ENCODE measurements at places on chromosomes 1 and 21. TPM values are rescaled to one million over a fixed set of nuclear protein-coding genes. Genes with fewer than 3 reads are reported as not detected.

Gene DNASE2B
- total RNA-seq = 0.26 TPM

Gene LCE2B
- total RNA-seq = not detected

Gene RXRG
- total RNA-seq = 2.2 TPM

Gene PHTF1
- total RNA-seq = 51.3 TPM

GRCh38 chr1:14724678-14725077 lies 126.2 kb downstream of the KAZN start:
- H3K36me3 ChIP-seq = peaks cover 2% of the 10 kb centered on the region
- no peak overlapping the region for H3K4me3 ChIP-seq
- H3K27ac ChIP-seq = peak overlapping the region; percentile 12
- peaks cover 5% of the 10 kb centered on the region for H3K4me1 ChIP-seq
- H3K27me3 ChIP-seq = no peaks in the 10 kb centered on the region

DNA sequence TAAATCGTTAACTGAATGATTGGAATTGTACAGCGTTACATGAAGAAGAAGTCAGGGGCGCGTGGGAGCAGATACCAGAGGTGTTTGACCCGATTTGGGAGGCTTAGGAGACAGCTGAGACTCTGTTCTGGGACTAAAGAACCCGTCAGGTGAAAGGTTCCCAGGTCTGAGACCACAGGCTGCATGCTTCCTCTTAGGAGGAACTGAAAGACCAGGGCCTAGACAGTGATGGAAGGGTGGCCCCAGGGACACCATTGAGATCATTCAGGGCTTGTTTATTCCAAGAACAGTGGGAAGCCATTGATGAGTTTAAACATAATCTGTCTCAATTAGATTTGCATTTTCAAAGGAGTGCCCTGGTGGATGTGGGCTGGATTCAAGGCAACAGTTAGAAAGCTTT lies 904 bp downstream of the KLF17 start:
- H3K36me3 ChIP-seq = no peaks in the 10 kb centered on the region
- H3K27ac ChIP-seq = no peak overlapping the region
- no peak for DNase-seq
- H3K4me1 ChIP-seq = no peaks in the 10 kb centered on the region
- peaks cover 17% of the 10 kb centered on the region for H3K27me3 ChIP-seq
- H3K4me3 ChIP-seq = no peak overlapping the region

- no peaks in the 10 kb centered on the region for H3K27me3 ChIP-seq
- no peak for DNase-seq
- no peak overlapping the region for H3K4me3 ChIP-seq
- peaks cover 7% of the 10 kb centered on the region for H3K36me3 ChIP-seq
Measured at GRCh38 chr1:43396059-43396458, 6.4 kb downstream of the SZT2 start.

- H3K4me1 ChIP-seq = peaks cover 52% of the 10 kb centered on the region
- no peaks in the 10 kb centered on the region for H3K36me3 ChIP-seq
- no peaks in the 10 kb centered on the region for H3K27me3 ChIP-seq
- H3K4me3 ChIP-seq = no peak overlapping the region
- H3K27ac ChIP-seq = no peak overlapping the region
- DNase-seq = no peak
Measured at GRCh38 chr21:42455754-42456440, 40.1 kb downstream of the RSPH1 start.

GRCh38 chr1:207518608-207519236 lies 22.8 kb downstream of the CR1 start:
- H3K27me3 ChIP-seq = no peaks in the 10 kb centered on the region
- H3K4me1 ChIP-seq = no peaks in the 10 kb centered on the region
- H3K36me3 ChIP-seq = no peaks in the 10 kb centered on the region
- H3K27ac ChIP-seq = no peak overlapping the region
- no peak overlapping the region for H3K4me3 ChIP-seq

GRCh38 chr21:22535630-22536029 lies 1537.4 kb downstream of the NCAM2 start:
- H3K4me1 ChIP-seq = no peaks in the 10 kb centered on the region
- H3K27me3 ChIP-seq = no peaks in the 10 kb centered on the region
- no peak for DNase-seq

DNA sequence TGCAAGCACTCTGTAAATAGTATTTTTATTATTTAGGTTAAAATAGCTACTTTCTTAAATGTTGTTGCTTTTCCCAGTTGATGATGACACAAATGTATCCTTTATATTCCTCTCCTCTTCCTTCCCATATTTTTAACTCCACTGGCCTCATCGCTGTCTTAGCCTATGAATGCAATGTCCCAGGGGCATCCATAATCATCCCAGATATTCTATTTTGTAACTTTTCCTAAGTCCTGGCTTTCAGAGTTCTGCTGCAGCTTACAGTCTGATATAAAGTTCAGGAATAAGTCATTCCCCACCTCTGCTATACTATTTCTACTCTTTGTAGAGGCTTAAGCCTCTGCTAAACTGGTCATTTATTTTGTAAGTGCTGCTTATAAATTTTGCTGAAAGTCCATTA lies 58.3 kb downstream of the ASTN1 start:
- H3K36me3 ChIP-seq = no peaks in the 10 kb centered on the region
- H3K27ac ChIP-seq = no peak overlapping the region
- H3K4me3 ChIP-seq = no peak overlapping the region
- no peaks in the 10 kb centered on the region for H3K4me1 ChIP-seq
- H3K27me3 ChIP-seq = peaks cover 22% of the 10 kb centered on the region
- no peak for DNase-seq

- peak overlapping the region; percentile 96 for H3K27ac ChIP-seq
- DNase-seq = no peak
- H3K27me3 ChIP-seq = no peaks in the 10 kb centered on the region
- H3K36me3 ChIP-seq = peaks cover 10% of the 10 kb centered on the region
Measured at GRCh38 chr21:38806942-38807284, 1.2 kb downstream of the ETS2 start.

DNA sequence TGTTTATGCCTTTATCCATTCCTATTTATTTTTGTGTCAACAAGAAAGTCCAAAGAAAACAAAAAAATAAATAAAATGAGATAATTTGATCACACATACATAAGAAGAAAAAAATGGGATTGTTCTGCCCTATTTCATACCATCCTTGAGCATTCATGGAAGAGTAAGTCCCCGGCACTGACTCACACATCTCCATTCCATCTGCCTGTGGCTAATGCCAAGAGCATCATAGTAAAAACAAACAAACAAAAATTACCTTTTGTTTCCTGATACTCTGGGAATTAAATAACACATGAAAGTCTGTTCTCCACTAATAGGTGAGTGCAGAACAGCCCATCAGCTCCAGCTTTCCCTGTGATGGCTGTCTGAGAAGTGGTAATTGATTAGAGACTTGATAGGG lies 48.1 kb upstream of the BACE2 start:
- H3K27ac ChIP-seq = no peak overlapping the region
- no peaks in the 10 kb centered on the region for H3K36me3 ChIP-seq
- no peak for DNase-seq
- H3K27me3 ChIP-seq = peaks cover 23% of the 10 kb centered on the region

GRCh38 chr1:236066054-236066453 lies 1.2 kb upstream of the NID1 start:
- H3K4me1 ChIP-seq = no peaks in the 10 kb centered on the region
- no peak overlapping the region for H3K27ac ChIP-seq
- peak overlapping the region; percentile 70 for H3K4me3 ChIP-seq
- DNase-seq = no peak

DNA sequence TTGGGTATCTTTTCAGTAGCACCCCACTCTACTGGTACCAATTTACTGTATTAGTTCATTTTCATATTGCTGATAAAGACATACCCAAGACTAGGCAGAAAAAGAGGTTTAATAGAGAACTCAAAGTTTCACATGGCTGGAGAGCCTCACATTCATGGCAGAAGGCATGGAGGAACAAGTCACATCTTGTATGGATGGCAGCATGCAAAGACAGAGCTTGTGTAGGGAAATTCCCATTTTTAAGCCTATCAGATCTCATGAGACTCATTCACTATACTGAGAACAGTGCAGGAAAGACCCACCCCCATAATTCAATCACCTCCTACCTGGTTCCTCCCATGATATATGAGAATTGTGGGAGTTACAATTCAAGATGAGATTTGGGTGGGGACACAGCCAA lies 878.6 kb upstream of the ADGRL4 start:
- no peak for DNase-seq
- peaks cover 2% of the 10 kb centered on the region for H3K36me3 ChIP-seq
- no peak overlapping the region for H3K27ac ChIP-seq
- H3K27me3 ChIP-seq = no peaks in the 10 kb centered on the region
- H3K4me3 ChIP-seq = no peak overlapping the region
- no peaks in the 10 kb centered on the region for H3K4me1 ChIP-seq

- H3K27me3 ChIP-seq = peaks cover 3% of the 10 kb centered on the region
- H3K4me3 ChIP-seq = no peak within 1 kb of the TSS
- DNase-seq = no peak
- H3K4me1 ChIP-seq = peaks cover 6% of the 10 kb centered on the region
- no peak within 1 kb of the TSS for H3K27ac ChIP-seq
Measured at GRCh38 chr1:67166196-67166595, at the start of gene IL23R. TSS of gene IL23R (plus strand) at chr1:67166454. CDS start at chr1:67168121, 1,667 bp downstream.

- no peak for DNase-seq
- H3K4me1 ChIP-seq = peaks cover 6% of the 10 kb centered on the region
- H3K36me3 ChIP-seq = no peaks in the 10 kb centered on the region
- no peaks in the 10 kb centered on the region for H3K27me3 ChIP-seq
- H3K27ac ChIP-seq = no peak overlapping the region
Measured at GRCh38 chr1:238364214-238364892, 473.6 kb upstream of the ZP4 start.

DNA sequence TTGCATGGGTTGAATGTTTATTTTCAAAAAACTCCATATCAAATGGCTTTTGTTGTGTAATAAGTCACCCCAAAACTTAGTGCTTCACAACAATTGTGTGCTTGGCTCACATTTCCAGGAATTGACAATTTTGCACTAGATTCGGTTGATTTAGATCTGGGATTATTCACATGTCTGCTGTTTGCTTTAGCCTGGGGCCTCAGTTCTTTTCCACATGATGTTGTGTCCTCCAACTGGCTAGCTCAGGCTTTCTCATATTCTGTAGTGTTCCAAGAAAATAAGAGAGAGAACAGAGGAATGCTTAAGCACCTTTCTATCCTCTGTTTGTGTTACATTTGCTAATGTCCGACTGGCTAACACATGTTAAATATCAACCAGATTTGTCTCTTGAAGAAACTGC lies 281.5 kb upstream of the ADGRL4 start:
- DNase-seq = no peak
- no peaks in the 10 kb centered on the region for H3K36me3 ChIP-seq

DNA sequence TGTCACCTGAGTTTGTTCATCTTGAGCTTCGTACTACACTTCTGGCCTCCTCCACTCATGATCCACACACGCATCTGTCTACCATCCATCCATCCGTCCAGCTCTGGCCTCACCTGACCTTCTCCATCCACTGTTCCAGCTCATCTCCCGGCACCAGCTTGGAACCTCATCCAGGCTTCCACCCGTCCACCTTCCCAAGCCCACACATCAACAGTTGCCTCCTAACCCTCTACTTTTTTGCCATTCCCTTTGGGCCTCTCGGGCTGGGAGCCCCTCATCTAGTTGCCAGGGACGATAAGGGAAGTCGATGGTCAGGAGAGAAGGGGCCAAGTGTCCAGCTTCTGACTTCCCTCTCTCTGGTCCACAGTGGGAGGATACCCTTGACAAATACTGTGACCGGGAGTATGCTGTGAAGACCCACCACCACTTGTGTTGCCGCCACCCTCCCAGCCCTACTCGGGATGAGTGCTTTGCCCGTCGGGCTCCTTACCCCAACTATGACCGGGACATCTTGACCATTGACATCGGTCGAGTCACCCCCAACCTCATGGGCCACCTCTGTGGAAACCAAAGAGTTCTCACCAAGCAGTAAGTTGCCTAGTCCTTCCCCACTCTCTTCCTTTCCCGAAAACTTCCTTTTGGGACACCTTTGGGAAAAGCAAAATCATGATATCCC lies 3.4 kb upstream of the FALEC start:
- no peak overlapping the region for H3K27ac ChIP-seq
- H3K36me3 ChIP-seq = peaks cover 3% of the 10 kb centered on the region
- H3K4me3 ChIP-seq = no peak overlapping the region
- DNase-seq = no peak
- H3K27me3 ChIP-seq = no peaks in the 10 kb centered on the region

DNA sequence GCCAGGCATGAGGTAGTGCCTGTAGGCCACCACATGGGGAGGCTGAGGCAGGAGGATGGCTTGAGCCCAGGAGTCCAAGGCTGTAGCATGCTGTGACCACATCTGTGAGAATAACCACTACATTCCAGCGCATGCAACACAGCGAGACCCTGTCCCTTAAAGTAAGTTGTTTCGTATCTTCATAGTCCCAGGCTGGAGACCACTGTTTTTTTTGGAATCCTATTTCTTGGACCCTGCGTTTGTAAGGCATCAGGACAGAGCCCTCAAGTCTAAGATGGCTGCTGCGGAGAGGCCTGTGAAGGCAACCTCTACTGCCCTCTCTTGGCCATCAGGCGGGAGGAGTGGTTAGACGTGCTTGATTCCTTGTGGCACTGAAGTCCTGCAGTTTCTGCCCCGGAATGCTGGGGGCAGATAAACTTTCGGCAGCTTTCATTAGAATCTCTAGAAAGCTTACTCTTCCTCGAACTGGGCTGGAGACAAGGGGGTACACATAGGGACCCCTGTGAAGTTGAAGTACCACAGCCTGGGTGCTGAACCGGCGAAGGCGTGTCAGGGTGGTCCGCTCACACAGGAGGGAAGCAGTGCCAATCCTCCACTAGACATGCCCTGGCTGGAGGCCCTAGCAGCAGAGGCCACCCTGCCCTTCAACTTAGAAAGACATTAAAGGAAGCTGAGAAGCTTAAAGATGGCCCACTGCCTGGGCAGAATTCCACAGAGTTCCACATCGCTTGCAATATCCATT lies 36.6 kb downstream of the RABIF start:
- no peak overlapping the region for H3K27ac ChIP-seq
- DNase-seq = no peak
- no peak overlapping the region for H3K4me3 ChIP-seq
- no peaks in the 10 kb centered on the region for H3K27me3 ChIP-seq
- H3K36me3 ChIP-seq = peaks cover 17% of the 10 kb centered on the region
- peaks cover 2% of the 10 kb centered on the region for H3K4me1 ChIP-seq

DNA sequence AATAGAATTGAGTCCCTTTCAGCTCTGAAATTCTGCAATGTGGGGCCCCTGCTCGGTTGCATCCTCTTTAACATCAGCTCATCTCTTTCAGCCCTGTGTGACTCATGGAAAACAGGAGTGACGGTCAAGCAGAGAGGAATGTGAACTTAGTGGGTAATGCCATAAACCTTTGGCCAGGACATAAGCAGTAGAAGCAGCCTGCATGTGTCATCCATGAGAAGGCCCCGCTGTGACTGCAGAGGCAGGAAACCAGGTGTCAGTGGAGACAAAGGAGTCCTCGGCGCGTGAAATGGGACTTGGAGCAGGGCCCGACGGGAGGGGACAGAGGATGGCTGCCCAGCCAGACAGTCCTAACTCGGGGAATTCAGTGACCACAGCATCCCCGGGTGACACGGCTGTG lies 21.1 kb upstream of the EPHB2 start:
- no peak for DNase-seq
- peaks cover 9% of the 10 kb centered on the region for H3K4me1 ChIP-seq
- no peaks in the 10 kb centered on the region for H3K36me3 ChIP-seq
- H3K27me3 ChIP-seq = peaks cover 18% of the 10 kb centered on the region
- no peak overlapping the region for H3K4me3 ChIP-seq
- H3K27ac ChIP-seq = no peak overlapping the region

Measured in progenitor cell of endocrine pancreas (in vitro differentiated cells).